ENCODE measurements at places on chromosomes 16 and 17.

GRCh38 chr17:81414756-81415516 lies 19.7 kb downstream of the BAHCC1 start:
- no peak for DNase-seq

DNA sequence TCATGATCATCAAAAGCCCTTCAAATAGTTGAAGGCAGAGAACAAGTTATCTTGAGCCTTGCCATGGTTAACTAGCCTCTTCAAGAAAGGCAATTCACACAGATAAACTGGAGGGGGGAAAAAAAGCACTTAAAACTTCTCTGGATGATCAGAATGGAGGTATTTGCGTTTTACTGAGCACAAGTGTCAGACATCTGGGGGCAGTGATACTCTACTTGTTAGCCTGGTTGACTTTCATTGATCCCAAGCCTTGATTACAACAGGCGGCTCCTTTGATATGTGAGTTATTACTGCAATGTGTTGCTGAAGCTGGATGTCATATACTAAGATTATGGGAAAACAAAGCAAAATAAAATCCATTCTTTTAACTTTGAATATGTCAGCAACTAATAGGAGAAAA lies 155.0 kb upstream of the HS3ST3A1 start:
- no peak for DNase-seq

GRCh38 chr16:15618392-15618791 lies 24.6 kb downstream of the MARF1 start:
- DNase-seq: no peak

DNA sequence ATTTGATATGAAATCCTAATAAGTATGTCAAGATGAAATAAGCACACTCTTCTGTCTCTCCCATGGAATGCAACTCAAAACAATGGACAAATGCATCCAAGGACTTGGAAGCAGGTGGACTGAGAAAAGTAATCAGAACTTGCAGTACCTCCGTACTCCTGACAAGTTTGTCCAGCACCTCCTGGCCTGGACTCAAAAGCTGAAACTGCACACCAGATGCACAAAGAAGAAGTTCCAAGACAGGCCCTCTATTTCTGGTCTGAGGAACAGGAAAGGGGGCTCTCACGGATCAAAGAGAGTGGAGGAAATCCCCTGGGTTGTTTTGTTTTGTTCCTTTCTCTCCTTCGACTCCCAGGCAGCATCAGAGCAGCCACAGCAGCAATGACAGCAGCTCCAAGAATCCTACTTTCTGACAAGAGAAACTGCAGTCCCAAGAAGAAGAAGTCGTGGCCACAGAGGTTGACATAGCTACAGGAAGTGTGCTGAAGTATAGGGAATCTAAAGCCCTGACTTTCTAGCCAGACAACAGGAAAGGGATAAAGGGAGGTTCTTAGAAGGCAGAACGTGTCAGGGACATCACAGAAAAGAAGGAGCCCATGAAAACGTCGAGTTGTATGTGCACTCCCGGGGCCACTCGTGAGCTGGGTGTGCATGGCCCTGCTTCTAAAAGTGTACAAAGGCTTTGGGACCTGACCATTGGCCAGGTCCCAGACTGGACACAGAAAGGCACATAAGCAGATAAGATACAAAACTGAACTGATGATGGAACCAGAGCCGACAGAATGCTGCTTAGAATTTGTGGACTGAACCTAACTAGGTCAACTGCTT lies 29.3 kb downstream of the AKAP10 start:
- DNase-seq: no peak

DNA sequence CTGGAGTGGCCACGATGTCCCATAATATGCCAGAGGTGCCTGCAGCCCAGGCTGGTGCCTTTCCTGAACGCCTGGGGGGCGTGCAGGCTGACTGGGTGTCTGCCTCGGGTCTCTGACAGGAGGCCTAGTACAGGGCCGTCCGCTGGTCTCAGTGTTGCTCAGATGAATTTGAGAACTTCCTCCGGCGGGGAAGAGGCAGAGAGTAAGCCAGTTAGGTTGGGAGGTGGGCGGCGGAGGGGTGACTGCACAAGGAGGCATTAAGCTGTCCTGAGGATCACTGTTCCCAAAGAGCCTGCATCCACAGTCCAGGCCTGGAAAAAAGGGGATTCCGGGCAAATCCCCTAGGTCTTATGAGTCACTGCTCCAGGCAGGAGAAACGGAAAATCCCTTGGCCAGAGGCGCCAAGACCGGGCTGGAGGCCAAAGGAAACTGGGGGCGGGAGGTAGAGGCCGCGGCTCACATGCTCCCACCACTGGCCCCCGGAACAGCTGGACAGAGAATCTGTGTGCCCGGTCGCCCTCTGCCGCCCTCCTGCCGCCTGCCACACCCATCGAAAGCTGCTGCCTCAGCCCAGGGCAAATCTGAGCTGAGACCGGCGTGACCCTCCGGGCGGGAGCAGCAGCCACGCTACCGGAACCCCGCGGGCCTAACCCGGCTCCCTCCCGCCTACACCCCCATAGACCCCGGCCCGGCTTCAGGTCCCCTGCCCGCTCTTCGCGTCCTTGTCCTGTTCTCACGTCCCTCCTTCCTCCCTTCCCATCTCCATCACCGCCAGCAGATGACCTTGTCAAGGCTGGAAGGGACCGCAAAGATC lies 1.2 kb downstream of the TRIM47 start:
- DNase-seq: no peak

DNA sequence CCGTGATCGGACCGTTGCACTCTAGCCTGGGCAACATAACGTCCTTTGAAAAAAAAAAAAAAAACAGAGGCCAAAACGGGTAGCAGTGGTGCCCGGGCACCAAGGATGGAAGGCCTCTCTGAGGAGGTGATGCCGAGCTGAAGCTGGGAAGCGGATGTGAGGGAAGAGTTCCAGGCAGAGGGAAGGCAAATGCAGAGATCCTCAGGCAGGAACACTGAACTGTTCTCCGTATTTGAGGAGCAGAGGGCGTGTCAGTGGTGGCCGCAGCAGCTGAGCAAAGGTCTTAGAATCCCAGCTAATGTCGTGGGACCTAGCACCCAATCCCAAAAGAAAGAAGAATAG lies 656 bp upstream of the KCTD13 start:
- DNase-seq: no peak

- DNase-seq: no peak
These were observed 22.6 kb downstream of the SEC14L5 start for GRCh38 chr16:4980691-4981090.

GRCh38 chr17:38636054-38636453 lies 30.3 kb upstream of the SRCIN1 start:
- no peak for DNase-seq

DNA sequence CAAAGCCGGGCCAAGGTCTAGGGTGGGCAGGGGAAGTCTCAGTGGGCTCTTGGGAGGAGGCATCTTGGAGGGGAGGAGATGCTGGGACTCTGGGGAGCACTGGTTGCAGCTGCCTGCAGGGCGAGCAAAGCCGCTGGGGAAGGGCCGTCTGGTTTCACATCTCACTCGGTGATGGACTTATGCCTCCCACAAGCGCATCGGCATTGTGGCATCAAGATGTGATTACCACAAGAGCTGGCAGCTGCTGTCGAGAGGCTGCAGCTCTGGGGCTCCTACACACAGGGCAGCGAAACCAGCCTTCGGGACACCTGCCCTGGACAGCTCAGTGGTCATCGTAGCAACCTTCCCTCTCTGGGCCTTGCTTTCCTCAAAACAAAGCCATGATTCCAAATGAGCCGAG lies 3.1 kb upstream of the KCNJ12 start:
- DNase-seq: no peak

DNA sequence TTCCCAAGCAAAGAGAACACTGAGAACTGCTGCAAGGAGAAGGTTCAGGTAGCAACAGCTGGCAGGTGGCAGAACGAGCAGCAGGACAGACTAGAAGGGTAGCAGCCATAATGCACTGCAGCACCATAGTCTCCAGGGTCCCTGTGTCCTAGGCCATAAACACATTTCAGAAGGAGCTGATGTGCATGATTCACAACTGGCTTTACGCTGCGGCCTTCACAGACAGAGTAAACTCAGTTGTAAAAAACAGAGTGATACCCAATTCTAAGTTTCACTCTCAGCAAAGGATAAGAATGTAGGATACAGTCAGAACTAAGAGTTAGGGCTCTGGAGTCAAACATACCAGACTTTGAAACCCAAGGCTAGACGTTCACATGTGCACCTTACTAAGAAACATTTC lies 24.4 kb downstream of the ARHGAP17 start:
- no peak for DNase-seq

DNA sequence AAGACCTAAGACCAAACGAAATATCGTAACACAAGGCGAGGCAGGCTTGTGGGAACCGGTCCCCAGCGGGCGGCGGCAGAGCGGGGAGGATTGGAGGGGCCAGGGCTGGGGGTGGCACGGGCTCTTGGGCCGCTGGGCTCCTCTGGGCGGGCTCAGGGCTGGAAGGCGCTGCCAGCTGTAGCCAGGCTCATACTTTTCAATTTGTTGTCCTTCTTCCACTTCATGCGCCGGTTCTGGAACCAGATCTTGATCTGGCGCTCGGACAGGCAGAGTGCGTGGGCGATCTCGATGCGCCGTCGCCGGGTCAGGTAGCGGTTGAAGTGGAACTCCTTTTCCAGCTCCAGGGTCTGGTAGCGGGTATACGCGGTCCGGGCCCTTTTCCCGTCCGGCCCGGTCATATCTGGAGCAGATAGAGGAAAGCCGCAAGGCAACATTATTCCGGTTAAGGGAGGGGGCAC lies 1.5 kb downstream of the HOXB5 start:
- DNase-seq: no peak

- DNase-seq: no peak
These were observed 177.3 kb downstream of the SEC14L1 start for GRCh38 chr17:77318021-77318420.

Measured in stimulated activated CD8-positive, alpha-beta memory T cell treated with anti-CD3 and anti-CD28 coated beads, Interleukin-15, amount 100 ng/mL, for 1 hour (primary cell).